ENCODE measurements at places on chromosomes 7 and 10. TPM values are rescaled to one million over a fixed set of nuclear protein-coding genes. Genes with fewer than 3 reads are reported as not detected.
A peak's percentile ranks its signal among the peaks of the same experiment; 100 is the strongest.

CRPPA gene
- 2.9 TPM for total RNA-seq

- no peak overlapping the region for H3K27ac ChIP-seq
- H3K27me3 ChIP-seq, result no peaks in the 10 kb centered on the region
- peaks cover 23% of the 10 kb centered on the region for H3K36me3 ChIP-seq
- DNase-seq, result no peak
Observed at GRCh38 chr7:80216996-80217842, 82.6 kb downstream of the GNAI1 start.

TMEM236 gene
- total RNA-seq, result 5.0 TPM

- peak; percentile 55 for DNase-seq
- H3K27ac ChIP-seq, result no peak overlapping the region
- peaks cover 58% of the 10 kb centered on the region for H3K36me3 ChIP-seq
- no peak overlapping the region for H3K4me3 ChIP-seq
- no peaks in the 10 kb centered on the region for H3K27me3 ChIP-seq
Observed at GRCh38 chr10:11758527-11759236, 16.5 kb downstream of the ECHDC3 start.

DNA sequence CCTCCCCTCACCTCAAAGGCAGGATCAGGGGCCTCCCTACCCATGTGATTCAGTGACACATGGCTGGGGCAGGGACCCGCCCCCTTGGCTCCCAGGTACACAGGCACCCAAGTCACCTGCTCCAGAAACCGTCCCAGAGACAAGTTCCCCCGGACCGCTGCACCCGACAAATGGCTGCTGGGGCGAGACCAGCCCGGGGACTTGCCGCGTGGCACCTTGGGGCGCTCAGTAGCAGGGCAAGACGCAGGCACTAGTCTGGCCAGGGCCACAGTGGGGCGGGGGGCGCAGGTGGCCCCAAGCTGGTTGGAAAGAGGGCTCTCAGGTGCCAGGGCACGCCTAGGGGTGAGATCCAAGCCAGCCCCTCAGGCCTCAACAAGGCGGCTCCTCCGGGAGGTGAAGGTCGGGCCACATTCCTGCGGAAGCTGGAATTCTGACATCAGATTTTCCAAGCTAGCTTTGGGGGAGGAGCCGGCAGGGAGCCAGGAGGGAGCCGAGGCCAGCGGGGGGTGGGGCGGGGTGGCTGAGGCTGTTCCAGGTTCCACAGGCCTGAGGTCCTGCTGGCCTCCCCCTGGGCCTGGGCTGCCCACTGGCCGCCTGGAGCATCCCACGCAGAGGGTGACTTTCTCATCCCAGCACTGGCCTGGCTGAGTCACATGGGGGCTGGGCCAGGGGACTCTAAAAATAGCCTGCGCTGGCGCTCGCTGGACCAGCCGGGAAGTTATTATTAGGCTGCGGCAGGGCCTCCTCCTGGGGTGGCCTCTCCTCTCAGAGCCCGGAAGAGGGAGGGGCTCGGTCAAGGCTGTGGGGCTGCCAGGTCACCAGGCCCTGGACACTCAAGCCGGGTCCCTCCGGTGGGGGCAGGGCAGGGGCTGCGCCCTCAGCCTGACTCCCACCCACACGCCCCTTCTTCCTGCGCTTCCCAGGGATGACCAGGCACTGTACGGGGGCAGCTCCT lies 20.5 kb upstream of the INPP5A start:
- no peaks in the 10 kb centered on the region for H3K36me3 ChIP-seq
- H3K4me1 ChIP-seq, result peaks cover 69% of the 10 kb centered on the region
- H3K4me3 ChIP-seq, result peak overlapping the region; percentile 28
- peak overlapping the region; percentile 88 for H3K27ac ChIP-seq
- peak; percentile 92 for DNase-seq

DNA sequence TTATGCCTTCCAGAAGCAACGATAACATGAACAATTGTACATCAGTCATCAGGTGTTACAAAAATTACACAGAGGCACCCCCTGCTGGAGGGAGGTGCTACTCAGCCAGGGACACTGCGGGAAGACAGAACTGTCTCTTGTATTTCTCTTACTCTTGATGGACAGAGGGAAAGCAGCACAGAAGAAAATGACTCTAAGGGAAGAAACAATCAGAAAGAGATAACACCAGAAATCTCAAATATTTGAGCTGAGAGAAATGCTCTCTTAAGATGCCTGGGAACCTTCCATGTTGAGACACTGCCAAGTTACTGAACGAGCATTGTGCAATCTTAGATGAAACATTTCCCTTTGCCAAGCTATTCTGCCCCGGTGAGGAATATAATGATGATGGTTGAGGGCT lies 227.6 kb upstream of the NPSR1 start:
- H3K4me1 ChIP-seq, result no peaks in the 10 kb centered on the region
- H3K27me3 ChIP-seq, result no peaks in the 10 kb centered on the region
- no peak for DNase-seq
- H3K4me3 ChIP-seq, result no peak overlapping the region
- H3K27ac ChIP-seq, result no peak overlapping the region

FAS gene
- total RNA-seq, result 41.2 TPM

DNA sequence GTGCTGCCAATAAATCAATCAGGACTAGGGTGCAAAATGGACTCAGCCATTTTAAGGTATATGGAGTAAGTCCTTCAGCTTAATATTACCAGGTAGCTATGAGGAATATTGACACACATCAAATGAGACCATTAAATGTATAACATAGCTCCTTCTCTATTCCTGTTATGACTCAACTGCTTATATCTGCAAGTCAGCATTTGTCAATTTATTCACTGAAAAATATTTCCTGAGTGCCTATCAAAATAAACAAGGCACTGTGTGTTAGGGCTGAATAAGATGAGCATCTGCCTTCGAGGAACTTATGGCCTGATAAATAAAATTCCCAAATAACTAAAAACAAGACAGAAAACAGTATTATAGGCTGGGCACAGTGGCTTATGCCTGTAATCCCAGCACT lies 113.8 kb downstream of the CDK6 start:
- no peaks in the 10 kb centered on the region for H3K36me3 ChIP-seq
- no peak for DNase-seq
- H3K27ac ChIP-seq, result no peak overlapping the region
- H3K4me1 ChIP-seq, result peaks cover 21% of the 10 kb centered on the region
- H3K4me3 ChIP-seq, result no peak overlapping the region

TMEM184A gene
- total RNA-seq, result 4.4 TPM

GRCh38 chr7:36127075-36127740 lies 25.8 kb upstream of the EEPD1 start:
- H3K27ac ChIP-seq, result no peak overlapping the region
- no peaks in the 10 kb centered on the region for H3K4me1 ChIP-seq
- no peak for DNase-seq
- H3K27me3 ChIP-seq, result no peaks in the 10 kb centered on the region
- no peak overlapping the region for H3K4me3 ChIP-seq
- H3K36me3 ChIP-seq, result no peaks in the 10 kb centered on the region

DNA sequence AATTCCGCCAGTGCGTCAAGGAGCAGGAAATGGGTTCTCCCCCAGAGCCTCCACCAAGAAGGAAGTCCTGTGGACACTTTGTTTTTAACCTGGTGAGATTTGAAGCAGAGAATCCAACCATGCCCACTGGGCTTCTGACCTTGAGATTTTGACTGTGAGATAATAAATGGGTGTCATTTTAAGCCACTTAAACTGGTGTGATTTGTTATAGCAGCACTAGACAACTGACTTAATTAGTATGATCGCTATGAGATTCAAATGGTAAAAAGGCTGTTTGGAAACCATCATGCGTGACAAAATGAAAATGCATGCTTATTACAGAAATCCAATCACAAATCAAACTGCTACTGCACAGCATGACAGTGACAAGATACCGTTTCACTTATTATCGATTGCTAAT lies 98.0 kb downstream of the ADAM12 start:
- no peak for DNase-seq
- no peaks in the 10 kb centered on the region for H3K4me1 ChIP-seq
- no peaks in the 10 kb centered on the region for H3K27me3 ChIP-seq
- H3K27ac ChIP-seq, result no peak overlapping the region

ZNF22 gene
- 26.9 TPM for total RNA-seq

GRCh38 chr10:31135171-31135570 lies 103.5 kb upstream of the ZNF438 start:
- no peaks in the 10 kb centered on the region for H3K36me3 ChIP-seq
- H3K27ac ChIP-seq, result no peak overlapping the region
- no peak overlapping the region for H3K4me3 ChIP-seq
- H3K27me3 ChIP-seq, result no peaks in the 10 kb centered on the region

GRCh38 chr10:61964949-61965702 lies 63.6 kb downstream of the ARID5B start:
- no peaks in the 10 kb centered on the region for H3K27me3 ChIP-seq
- no peak for DNase-seq
- H3K4me3 ChIP-seq, result no peak overlapping the region
- H3K36me3 ChIP-seq, result peaks cover 6% of the 10 kb centered on the region
- peaks cover 13% of the 10 kb centered on the region for H3K4me1 ChIP-seq

SSC4D gene
- 1.1 TPM for total RNA-seq

GRCh38 chr10:106925191-106925590 lies 239.3 kb downstream of the SORCS1 start:
- H3K27me3 ChIP-seq, result no peaks in the 10 kb centered on the region
- no peaks in the 10 kb centered on the region for H3K4me1 ChIP-seq
- H3K4me3 ChIP-seq, result no peak overlapping the region
- DNase-seq, result no peak
- no peaks in the 10 kb centered on the region for H3K36me3 ChIP-seq
- H3K27ac ChIP-seq, result no peak overlapping the region

PIK3AP1 gene
- 65.2 TPM for total RNA-seq

VWDE gene
- total RNA-seq, result 0.90 TPM

DNA sequence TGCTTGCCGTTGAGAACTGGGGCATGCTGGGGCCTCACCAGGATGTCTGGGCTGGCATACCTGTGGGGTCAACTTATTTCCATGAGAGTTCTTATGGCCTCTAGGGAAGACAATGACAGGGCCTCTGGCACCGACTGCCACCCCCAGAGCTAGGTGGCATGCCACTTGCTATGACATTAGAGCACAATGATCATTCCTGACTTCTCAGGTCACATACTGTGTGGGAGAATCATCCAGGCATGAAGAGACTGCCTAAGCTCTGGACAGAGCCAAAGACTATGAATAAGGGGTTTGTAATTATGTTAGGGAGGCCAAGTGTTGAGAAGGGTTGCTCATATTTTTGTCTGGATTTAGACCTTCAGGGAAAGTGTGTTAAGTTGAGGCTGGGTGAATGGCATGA lies 97.5 kb downstream of the PTPN20 start:
- DNase-seq, result no peak
- no peak overlapping the region for H3K27ac ChIP-seq
- no peaks in the 10 kb centered on the region for H3K4me1 ChIP-seq
- no peaks in the 10 kb centered on the region for H3K36me3 ChIP-seq
- no peak overlapping the region for H3K4me3 ChIP-seq

DNA sequence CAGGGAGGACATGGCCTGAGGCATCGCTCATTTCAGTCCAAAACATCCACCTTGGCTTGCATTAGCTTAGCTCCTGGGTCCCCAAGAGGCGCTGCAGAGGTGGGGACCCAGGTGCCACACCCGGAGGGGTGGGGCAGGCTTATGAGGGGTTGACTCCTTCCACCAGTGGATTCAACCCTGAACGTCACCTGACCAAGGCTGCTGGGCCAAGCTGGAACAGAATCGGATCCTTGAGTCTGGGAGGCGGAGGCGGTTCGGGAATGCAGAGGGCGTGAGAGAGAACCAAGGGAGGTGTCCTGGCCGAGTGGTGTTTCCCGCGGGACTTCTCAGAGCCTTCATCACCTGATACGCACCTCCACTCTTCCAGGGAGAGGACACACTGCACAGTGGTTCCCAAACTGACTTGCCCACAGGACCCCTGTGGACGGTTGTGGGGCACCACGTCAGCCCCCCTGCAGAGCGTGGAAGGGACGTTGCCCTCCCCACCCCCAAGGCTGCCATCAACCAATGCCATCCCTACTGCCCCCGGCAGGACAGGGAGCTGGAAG lies 4.5 kb upstream of the MICALL2 start:
- no peak overlapping the region for H3K27ac ChIP-seq
- no peak overlapping the region for H3K4me3 ChIP-seq
- peaks cover 25% of the 10 kb centered on the region for H3K4me1 ChIP-seq
- H3K27me3 ChIP-seq, result no peaks in the 10 kb centered on the region
- DNase-seq, result no peak

TBXAS1 gene
- 65.4 TPM for total RNA-seq

PRPS1L1 gene
- total RNA-seq, result not detected

- no peaks in the 10 kb centered on the region for H3K4me1 ChIP-seq
- H3K27me3 ChIP-seq, result no peaks in the 10 kb centered on the region
- H3K36me3 ChIP-seq, result peaks cover 13% of the 10 kb centered on the region
- H3K4me3 ChIP-seq, result no peak overlapping the region
- no peak overlapping the region for H3K27ac ChIP-seq
- no peak for DNase-seq
Observed at GRCh38 chr10:60870416-60870728, 73.6 kb downstream of the RHOBTB1 start.

TMEM176B gene
- 68.2 TPM for total RNA-seq

ENTPD7 gene
- 7.9 TPM for total RNA-seq

CPXM2 gene
- 9.7 TPM for total RNA-seq

- peaks cover 2% of the 10 kb centered on the region for H3K4me1 ChIP-seq
- no peak for DNase-seq
- H3K36me3 ChIP-seq, result no peaks in the 10 kb centered on the region
Observed at GRCh38 chr10:122182308-122182707, 88.8 kb upstream of the BTBD16 start.

DNA sequence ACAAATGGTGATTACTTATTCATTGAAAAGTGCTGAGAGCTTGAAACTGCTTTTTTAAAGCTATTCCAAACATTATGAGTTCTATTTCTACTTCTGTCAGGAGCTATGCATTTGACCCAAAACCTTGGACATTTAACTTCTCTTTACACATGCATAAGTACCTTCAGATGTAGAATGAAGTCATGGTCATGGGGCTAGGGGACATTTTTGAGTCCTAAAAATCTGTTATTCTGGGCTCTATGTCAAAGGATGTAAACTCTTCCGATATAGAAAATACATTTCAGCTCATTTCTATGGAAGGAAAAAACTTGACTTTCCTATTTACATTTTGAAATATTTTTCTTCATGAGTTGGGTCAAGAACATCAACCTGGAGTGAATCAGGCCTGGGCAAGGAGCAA lies 179.5 kb upstream of the CXCL12 start:
- no peak for DNase-seq
- no peak overlapping the region for H3K27ac ChIP-seq
- no peaks in the 10 kb centered on the region for H3K27me3 ChIP-seq
- no peaks in the 10 kb centered on the region for H3K4me1 ChIP-seq
- no peak overlapping the region for H3K4me3 ChIP-seq

DNA sequence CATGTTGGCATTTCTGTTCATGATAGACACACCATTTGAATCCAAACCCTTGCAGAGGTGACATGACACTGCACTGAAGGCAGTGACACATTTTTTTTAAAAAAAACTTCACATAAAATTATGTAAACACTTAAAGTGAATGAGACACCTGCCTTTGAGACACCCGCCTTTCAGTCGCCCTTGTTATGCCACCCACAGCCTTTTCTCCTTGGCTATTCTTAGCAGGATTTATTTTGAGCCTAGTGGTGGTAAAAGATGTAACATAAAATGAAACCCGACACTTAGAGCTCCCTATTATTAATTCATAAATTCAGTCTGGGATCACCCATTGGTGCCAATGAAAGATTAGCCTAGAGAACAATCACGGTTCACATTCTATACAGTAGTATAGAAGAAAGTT lies 161.3 kb downstream of the DYNC1I1 start:
- H3K36me3 ChIP-seq, result no peaks in the 10 kb centered on the region
- H3K4me3 ChIP-seq, result no peak overlapping the region
- no peaks in the 10 kb centered on the region for H3K4me1 ChIP-seq

- DNase-seq, result peak; percentile 43
- H3K4me1 ChIP-seq, result peaks cover 6% of the 10 kb centered on the region
- H3K36me3 ChIP-seq, result no peaks in the 10 kb centered on the region
- H3K4me3 ChIP-seq, result no peak overlapping the region
Observed at GRCh38 chr10:43692051-43692825, 43.6 kb upstream of the ZNF32 start.

All from upper lobe of right lung (tissue), 1 donor.